ENCODE measurements at places on chromosomes 3 and 15.
A peak's percentile ranks its signal among the peaks of the same experiment; 100 is the strongest.

DNA sequence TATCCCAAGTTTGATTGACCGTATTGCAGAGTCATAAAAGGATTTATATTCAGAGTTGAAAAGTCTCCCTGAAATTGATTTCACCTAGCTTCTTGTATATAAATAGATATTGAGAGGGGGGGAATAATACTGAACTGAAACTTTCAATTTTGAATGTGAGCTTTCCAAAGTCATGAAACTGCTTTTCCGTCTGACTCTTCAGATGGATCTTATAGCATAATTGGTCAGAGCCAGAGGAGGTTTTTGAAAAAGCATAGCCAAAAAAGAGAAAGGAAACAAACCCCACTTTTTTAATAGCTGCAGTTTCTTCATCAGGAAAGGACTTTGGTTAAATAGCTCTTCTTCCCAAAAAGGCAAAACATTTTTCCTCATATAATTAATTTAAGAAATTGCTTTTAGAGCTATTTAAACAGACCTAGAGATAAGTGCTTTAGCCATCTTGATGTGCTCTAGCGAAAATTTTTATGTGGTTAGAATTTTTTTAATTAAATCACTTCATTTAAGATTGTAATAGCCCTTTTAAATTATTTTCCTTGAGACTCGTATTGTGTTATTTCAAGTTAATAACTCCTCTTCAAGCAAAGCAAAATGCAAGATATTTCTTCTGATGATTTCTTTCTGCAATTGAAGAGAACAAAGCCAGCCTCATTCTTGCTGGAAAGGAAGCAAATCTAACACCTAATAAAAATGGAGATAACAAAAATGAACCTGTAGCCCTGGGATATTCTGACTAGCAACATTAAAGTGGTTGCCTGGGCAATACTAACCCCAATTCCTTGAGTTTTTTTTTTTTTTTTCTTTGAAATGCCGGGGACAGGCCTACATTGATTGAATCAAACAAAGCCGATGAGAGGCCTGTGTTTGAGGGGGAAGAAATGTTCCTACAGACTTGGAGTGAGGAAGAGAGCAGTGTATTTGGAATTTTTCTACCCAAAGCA is 173.6 kb downstream of the PTPRG start:
- DNase-seq, result no peak

DNA sequence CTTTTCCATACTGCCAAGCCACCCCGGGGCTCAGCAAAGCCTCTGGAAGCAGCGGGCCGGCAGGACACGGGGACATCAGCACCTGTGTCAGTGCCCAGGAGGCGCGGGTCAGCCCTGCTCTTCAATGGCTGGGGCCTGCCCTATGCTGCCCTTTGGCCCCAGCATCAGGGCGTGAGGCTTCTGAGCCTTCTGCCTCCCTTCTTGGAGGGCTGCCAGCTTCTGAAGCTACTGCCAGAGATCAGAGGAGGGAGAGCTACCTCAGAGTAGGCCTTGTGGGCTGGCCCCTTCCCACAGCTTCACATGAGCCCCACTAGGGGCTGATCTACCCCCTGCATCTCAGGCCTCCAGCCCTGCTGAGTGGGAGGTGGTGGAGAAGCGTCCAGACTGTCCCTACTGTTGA is 13.0 kb upstream of the TMEM115 start:
- DNase-seq, result no peak

DNA sequence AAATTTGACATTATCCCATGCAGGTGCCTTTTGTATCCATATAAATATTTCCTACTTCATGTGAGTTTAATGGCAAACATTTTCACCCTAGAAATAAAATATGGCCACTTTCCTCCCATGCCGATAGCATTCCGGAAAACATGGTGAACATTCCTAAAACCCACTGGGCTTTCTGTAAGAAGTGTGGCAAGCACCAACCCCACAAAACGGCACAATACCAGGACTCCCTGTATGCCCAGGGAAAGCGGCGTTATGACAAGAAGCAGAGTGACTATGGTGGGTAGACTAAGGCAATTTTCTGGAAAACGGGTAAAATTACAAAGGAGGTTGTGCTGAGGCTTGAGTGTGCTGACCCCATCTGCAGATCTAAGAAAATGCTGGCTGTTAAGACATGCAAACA is 7.6 kb downstream of the ANXA2 start:
- DNase-seq, result no peak

DNA sequence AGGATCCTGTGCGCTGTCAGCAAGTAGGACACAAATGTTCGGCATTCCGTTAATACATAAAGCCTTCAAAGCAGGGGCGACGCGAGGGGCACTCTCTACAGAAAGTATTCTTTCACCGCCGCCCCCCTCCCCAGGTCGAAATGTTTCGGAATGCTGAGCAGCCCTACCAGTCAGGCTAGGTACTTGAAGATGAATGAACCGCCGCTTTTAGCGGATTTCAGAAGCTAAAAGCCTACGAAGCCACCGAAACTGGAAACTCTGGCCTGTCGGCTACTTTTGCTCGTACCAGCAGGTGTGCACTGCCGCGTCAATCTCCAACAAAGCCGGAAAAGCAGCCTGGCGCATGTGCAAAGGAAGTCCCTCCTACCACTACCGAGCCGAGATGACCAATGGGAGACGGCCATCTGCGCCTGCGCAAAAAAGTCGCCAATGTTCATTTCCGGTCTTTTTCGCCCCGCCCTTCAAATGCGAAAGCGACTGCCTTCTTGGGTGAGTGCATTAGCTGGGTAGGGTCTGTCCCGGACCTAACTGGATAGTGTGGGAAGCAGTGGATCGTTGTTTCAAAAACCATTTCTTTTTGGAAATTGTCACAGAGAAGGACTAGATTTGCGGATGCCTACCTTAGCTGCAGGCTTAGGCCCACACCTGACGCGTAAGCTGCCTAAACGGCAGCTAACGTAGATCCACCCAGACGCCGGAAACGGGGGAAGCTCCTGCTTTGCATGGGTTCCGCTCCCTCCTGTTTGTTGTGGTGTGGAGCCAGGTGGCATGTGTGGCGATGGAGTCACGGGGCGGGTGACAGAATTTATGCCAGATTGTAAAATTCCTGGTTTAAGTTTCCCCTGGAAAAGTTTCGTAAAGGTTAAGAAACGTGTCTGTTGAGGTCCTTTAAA is at the start of gene WDR5B:
Gene WDR5B (minus strand): TSS at position 301 of the 893 bp plus-strand sequence. CDS start 534 bp downstream, outside the sequence.
- DNase-seq, result peak; percentile 96

DNA sequence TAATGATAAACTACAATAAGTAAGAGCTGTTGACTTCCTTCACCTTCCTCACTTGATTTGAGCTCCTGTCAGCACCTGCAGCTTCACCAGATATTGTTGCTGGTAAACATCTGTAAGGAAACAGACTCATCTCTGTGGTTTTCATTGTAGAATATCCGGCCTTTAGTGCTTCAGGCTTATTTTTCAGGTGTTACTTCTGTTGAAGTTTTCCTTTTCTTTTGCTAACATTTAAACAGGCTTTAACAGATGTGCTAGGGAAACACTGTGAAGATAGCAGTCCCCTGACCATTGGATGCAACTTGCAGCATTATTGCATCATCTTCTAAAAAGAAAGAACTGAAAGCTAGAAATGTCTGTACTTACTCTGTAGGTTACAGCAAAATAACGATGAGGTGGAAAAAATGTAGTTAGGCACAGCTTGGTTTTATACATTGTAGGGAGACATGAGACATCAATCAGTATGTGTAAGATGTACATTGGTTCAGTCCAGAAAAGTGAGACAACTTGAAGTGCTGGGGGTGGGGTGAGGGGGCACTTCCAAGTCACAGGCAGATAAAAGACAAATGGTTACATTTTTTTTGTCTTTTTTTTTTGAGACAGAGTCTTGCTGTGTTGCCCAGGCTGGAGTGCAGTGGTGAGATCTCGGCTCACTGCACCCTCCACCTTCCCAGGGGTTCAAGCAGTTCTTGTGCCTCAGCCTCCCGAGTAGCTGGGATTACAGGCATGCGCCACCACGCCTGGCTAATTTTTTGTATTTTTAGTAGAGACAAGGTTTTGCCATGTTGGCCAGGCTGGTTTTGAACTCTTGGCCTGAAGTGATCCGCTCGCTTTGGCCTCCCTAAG is 10.2 kb downstream of the EDEM1 start:
- peak; percentile 45 for DNase-seq

DNA sequence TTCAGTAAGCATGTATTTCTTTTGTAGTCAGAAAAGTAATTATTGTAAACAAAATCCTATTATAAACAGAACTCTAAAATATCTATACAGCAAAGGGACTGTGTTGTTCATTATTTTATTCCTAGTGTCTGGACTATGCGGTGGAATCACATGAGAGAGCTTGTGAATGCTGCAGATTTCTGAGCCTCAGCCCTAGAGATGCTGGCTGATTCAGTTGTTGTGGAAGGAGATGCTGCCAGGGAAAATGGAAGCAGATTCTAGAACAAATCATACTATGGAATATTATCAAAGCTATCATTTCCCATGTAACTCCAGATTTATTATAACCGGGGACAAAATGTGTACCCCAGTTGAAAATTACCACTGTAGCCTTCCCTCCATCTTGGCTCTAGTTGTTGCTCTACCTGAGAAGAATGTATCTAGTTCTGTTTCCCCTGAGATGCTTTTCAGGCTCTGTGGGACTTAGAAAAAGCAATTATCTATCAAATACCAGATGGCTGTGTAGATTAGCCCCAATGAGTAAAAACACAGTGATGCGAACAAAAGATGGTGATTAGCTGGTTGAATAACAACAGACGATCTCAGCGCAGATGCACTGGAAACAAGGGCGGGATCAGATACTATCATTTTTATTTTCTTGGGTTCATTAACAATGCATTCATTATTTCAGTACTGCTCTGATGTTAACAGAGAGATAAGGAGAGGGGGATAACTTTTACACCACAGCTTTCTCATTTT is 131.3 kb downstream of the TMEM108 start:
- no peak for DNase-seq

DNA sequence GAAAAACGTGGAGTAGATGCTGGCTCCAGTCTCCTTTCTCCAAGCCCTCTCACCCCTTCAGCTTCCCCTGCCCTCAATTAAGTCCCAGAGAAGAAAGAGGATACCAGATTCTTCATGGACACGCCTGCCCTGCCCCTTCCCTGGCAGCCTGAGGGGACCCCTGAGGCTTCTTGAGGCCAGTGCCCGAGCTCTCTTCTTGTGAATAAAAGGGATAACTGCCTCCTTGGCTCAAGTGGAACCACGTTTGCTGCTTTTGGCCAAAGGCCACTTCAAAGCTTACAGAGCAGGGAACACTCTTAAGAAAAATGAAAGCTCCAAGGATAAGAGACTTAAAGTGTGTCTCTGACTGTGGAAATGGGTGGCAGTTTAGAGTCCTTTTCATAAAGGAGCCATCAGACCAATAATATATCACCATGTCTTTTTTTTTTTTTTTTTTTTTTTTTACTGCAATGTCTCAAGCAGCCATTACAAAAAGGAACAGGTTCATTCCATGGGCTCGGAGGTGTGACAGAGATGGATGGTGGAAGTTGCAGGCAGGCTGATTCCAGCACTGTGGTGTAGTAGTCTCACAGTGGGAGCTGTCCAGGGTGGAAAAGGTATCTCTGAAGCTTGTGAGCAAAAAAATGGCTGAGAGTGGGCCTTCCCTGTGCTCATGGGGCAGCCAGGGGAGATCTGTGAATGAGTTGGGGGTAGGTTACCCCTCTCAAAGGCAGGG is 108.8 kb downstream of the SEMA5B start:
- no peak for DNase-seq

GRCh38 chr15:64447536-64448315 is 12.7 kb upstream of the ZNF609 start:
- DNase-seq, result no peak

GRCh38 chr3:32457971-32458471 is 44.6 kb downstream of the CMTM6 start:
- peak; percentile 43 for DNase-seq

DNA sequence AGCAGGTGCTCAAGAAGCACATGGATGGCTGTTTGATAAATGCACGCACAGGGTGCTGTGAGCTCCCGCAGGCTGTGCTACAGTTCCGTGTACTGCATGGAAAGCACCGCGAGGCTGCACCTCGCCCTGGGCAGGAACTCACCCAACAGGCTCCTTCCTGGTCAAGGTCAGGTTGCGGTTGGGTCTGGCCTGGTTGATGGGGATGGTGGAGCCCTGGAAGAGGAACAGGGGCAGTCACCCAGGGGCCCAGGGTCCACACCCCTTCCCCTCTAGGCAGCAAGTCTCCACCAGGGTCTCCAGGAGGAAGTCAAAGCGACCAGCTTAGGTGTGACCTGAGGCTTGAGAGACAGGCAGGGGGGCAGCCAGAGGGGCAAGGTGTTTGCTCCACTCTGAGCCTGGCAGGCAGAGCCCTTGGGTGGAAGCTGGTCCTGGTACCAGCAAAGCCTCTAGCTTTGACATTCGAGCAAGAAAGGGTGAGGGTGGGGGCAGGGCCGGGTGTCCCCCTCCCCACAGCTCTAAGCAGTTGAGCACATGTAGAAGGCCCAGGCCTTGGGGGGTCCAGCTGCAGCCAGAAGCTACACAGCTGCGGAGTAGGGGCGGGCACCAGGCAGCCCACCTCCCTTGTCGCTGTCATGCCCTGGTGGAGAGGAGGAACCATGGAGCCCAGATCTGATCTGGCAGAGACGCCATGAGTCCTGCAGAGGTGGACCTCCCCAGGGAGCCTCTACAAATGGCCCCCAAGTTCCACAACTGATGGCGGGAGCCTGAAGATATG is 46.3 kb upstream of the SLC41A3 start:
- DNase-seq, result no peak

- DNase-seq, result no peak
Observed at GRCh38 chr3:58074997-58075396, 66.8 kb downstream of the FLNB start.

DNA sequence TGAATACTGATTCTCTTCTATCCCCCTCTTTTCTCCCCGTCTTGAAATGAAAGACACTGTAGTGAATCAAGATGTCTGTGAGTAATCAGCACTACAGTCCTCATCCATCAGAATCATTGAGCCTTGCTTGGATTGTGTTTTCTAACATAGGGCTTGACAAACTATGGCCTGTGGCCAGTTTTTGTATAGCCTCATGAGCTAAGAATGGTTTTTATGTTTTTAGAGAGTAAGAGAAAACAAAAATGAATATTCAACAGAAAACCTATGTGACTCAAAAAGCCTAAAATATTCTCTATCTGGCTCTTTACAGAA is 55.2 kb downstream of the PPM1L start:
- DNase-seq, result no peak

- DNase-seq, result no peak
Observed at GRCh38 chr3:44028-44676, 152.4 kb upstream of the CHL1 start.

DNA sequence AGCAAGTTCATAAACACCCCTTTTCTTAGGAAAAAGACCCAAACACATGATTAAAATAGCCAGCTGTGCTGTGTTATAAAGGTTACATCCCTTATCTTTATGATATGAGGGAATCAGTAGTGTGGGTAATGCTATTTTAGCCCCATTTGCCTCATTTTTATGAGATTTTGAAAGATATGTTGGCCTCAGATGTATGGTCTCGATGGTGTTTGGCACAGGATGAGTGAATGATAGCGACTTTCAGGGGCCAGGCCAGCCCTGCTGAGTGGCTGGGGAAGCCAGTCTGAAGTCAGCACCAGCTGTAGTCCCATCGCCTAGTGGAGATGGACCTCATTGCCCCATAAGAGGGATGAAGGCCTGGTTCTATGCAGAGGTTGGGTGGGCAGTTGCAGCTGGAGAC is 105.0 kb upstream of the HACD2 start:
- no peak for DNase-seq

- no peak for DNase-seq
Observed at GRCh38 chr3:51646091-51646490, 25.0 kb upstream of the TEX264 start.

GRCh38 chr15:83365370-83365938 is 81.0 kb upstream of the BNC1 start:
- no peak for DNase-seq

Measured in activated T-helper 1 cell treated with anti-CD3 and anti-CD28 coated beads, Interleukin-12 subunit alpha, Interleukin-12 subunit beta, Interleukin-2, Interleukin-4 antibody, amounts not matched to agents 30 ng/mL and 10 ng/mL and 1 ng/mL, durations not matched to agents 14 hours and 24 hours and 36 hours (primary cell).